ENCODE measurements at places on chromosomes 2 and 18. TPM values are rescaled to one million over a fixed set of nuclear protein-coding genes. Genes with fewer than 3 reads are reported as not detected.

The RPRM gene
- not detected for polyA plus RNA-seq

The IGFBP5 gene
- 0.03 TPM for polyA plus RNA-seq

DNA sequence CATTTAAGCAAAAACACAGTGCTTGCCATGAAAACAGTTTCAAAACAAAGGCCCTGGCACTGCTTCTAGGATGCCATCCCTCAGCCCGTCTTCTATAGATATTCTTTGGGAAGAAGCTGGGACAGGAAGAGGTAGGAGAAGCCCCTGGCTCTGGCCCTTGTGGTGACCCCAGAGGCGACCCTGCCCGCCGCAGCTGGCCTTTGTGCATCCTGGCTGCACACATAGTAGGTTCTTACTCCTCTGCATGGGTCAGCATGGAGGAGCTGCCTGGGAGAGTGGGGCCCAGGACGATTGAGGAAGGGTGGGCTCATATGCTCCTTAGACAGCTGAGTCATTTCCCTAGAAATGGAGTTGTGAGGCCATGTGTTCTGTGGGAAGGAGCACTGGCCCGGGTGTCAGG, 44.4 kb upstream of the OTOF start:
- DNase-seq: no peak
- H3K27ac ChIP-seq: no peak overlapping the region
- no peak overlapping the region for H3K4me3 ChIP-seq
- H3K27me3 ChIP-seq: peaks cover 10% of the 10 kb centered on the region
- H3K4me1 ChIP-seq: no peaks in the 10 kb centered on the region
- H3K36me3 ChIP-seq: no peaks in the 10 kb centered on the region

DNA sequence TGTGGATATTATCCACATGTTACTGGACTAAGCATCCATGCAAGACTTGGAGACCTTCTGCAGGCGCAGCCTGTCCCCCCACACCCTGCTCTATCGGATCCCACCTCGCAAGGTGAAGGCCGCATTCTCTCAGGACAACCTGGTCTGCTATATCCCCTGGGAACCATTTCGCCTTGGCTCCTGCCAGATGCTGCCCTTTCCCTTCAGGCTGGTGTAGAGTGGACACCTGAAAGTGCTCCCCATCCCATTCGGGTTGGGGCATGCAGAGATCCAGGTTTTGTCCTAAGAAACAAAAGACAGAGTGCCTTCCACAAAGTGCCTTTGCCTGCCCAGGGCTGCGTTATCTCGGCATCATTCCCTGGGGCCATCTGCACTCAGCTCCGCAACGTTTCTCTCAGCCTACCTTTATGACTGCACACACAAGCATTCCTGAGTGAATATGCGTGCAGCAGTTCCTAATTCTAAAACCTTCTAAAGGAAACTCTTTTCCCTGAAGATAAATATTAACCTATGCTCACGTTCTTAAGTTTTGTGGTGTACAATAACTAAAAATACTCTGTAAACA, 20.5 kb downstream of the FHL2 start:
- peaks cover 82% of the 10 kb centered on the region for H3K4me1 ChIP-seq
- H3K27ac ChIP-seq: peak overlapping the region; percentile 7
- no peak for DNase-seq
- H3K4me3 ChIP-seq: no peak overlapping the region
- peaks cover 49% of the 10 kb centered on the region for H3K36me3 ChIP-seq

DNA sequence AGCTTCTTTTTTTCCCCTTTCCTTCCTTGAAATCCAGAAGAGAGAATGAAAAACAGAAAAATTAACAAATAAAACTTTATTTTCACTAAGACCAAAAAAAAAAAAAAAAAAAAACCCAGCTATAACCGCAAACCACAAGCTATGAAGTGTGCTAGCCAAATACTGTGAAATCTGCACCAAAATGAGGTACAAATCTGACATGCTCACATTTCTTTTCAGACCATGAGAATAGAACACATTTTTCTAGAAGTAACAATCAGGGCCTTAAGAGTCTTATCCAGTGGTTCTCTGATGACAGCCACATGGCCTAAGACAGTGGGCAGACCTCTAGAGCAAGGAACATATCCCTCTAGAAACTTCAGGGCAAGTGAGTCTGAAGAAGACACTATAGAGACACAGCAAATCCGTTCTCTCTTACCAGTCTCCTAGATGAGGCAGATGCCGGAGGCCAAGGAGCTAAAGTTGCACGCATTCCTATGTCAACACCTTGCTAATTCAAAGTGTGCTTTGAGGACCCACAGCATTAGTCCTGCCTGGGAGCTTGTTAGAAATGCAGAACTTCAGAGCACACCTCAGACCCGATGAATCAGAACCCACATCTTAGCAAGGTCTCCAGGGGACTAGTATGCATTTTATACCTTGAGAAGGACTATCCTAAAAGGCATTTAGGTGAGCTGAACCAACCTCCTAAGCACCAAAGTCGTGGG, 317.1 kb downstream of the MYCN start:
- no peak overlapping the region for H3K27ac ChIP-seq
- H3K36me3 ChIP-seq: no peaks in the 10 kb centered on the region
- H3K4me3 ChIP-seq: no peak overlapping the region
- DNase-seq: no peak
- no peaks in the 10 kb centered on the region for H3K27me3 ChIP-seq
